Amniotic epithelial cell (primary cell): ENCODE measurements at places on chromosomes 1 and 21.

- DNase-seq, result no peak
These were observed 42.2 kb downstream of the KCNK1 start for GRCh38 chr1:233656032-233656635.

DNA sequence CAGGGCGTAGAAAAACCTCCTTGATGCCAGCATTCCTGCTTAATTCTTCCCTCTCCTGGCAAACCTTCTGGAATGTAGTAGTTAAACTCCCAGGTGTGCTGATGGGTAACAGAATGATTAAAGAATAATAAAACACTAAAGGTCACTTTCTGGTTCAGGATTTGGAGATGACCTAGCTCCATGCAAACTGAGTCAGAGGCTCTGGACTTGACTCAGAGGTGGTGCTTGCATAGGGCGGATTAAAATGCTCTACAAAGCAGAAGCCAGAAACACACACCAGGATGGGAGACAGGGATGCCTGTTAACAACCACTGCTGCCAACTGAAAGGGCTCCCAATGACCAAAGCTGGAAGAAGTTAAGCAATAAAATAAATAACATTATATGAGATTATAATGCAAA is 41.5 kb downstream of the KRTAP19-8 start:
- DNase-seq, result no peak

DNA sequence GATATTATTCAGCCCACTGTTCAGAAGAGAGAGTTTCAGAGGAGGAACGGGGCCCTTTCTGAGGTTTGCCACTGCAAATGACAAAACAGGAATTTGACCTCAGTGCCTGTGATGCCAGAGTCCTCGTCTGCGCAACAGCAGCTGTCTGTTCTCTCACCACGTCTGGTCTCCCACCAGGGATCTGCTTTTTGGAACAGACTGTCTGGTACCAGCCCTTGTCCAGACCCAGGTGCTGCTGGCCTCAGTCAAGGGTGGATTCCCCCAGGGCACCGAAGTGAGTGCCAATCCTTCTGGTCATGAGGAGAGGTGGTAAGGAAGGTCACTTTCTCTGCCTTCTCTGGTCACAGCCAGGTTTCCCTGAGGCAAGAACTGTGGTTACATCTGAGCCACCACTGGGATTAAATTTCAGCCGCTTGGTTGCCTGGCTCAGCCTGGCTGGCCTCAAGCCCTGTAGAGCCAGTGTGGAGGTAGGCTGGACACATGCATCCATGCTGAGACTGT is 2.3 kb upstream of the BCAN start:
- DNase-seq, result no peak

GRCh38 chr1:59971464-59971911 is 44.9 kb upstream of the CYP2J2 start:
- peak; percentile 23 for DNase-seq

DNA sequence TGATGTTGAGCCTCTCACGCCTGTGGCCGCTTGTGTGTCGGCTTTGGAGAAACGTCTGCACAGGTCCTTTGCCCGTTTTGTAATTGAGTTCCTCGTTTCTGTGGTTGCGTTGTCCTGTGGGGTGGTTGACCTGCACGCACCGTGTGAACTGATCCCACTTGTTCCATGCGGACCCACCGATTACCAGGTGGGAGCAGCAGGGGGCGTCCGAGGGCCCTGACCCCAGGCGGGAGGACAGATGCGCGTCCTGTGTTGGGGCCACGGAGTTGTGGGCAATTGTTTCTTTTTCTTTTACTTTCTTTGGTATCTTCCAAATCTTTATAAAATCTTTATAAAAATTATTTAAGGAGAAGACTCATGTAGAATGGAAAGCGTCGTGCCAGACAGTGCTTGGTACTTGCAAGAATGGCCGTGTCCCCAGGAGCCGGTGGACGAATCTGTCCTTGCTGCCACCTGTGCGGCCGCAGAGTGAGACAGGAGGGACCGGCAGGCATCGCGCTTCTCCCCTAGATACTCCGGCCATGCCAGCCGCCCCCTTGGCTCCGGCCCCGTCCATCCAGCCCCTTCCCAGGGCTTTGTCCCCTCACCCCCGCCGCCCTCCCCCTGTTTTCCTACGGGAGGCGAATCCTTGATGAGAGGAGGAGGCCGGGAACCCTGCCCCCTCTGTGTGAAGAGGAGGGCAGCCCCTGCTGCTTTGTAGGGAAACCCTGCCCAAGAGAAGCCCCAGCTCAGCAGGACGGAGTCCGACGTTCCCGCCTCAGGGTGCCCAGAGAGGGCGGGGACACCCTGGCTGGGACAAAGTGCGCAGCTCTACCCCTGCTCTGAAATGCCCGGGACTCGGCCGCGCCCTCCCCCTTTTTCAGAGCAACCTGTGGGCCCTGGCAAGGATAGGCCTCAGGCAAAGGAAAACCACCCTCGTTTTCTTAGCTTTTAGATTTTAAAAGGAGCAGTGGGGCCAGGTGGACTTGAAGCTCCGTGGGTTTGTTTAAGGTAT is 41.7 kb downstream of the PRKCZ start:
- DNase-seq, result peak; percentile 8

DNA sequence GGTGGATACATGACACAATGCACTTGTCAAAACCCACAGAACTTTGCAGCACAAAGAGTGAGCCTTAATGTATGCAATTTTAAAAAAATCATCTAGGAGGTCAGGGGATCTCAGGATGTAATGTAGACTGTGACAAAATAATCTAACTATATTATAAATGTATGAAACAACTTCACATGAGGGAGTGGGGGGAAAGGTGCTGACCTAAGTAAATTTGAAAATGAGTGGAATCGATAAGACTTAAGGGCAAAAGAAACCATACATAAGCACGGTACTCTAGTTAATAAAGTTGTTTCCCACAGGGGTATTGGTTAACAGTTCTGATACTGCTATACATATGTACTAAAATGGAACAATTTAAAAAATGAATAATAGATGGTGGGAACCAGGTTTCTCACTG is 64.7 kb downstream of the PRPF38A start:
- DNase-seq, result no peak

DNA sequence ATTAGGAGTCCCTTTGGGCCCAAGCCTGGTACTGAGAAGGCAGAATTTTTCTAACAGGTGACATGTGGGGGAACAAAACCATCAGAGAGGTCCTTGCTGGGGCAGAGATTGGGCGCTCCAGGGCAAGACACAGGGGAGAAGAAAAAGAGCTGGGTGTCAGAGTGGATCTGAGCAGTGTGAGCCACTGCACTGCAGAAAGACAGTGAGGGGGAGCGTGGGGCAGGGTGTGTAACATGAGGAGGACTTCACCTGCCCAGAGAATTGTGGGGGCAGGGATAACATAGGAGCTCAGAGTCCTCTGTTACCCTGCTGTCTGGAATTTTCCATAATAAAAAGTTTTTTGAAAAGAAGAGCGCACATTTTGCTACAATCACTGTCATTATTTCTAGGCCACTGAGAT is 25.5 kb upstream of the CSF3R start:
- no peak for DNase-seq

DNA sequence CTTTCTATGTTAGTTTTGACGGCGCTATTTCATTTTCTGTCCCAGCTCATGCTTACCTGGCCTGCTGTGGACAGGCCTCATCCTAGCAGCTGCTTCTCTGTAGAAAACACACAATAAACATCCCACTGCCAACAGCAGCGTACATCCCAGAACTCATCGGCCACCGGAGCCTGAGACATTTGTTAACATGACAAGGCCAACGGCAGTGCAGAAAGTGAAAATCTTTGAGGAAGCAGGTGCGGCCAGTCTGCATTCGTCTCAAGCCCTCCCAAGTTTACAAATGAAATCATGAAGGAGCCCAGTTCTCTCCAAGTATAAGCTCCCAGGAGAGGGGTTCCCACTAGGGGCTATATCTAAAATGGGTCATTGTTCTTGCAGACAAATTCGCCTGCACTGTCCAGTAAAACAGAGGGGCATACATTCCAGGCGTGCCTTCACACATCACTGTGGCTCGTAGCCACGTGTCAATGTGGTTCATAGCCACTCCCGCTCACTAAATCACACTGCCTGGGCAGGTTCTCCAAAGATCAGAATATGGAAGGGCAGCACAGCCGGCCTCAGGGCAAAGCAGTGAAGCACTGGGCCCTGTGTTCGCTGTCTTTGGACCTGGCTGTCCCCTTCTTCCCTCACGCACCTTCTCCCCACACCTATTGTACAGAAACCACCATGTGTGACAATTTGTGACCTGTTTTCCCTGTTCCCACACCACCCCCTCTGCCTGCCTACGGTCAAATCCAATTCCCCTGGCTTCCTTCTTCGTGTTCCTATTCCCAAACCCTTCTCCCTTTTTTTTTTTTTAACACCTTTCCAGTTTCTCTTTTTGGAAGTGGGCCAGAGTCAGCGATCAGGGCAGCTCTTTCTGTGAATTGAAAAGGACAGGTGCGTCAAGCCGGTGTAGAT is 27.0 kb upstream of the ABCG1 start:
- DNase-seq, result peak; percentile 29

DNA sequence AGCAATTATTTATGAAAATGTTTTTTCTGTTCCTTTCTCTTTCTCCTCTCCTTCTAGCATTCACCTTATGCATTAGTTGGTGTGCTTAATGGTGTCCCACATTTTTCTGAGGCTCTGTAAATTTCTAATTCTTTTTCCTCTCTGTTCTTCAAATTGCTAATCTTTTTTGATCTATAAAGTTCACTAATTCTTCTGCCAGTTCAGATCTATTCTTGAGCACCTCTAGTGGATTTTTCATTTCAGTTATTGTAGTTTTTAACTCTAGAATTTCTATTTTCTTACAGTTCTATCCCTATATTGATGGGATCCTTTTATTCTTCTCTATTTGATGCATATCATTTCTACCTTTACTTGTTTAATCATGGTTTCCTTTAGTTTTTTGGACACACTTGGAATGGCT is 22.4 kb downstream of the CFAP57 start:
- no peak for DNase-seq

- no peak for DNase-seq
These were observed 51.2 kb downstream of the WLS start for GRCh38 chr1:68181165-68181556.

DNA sequence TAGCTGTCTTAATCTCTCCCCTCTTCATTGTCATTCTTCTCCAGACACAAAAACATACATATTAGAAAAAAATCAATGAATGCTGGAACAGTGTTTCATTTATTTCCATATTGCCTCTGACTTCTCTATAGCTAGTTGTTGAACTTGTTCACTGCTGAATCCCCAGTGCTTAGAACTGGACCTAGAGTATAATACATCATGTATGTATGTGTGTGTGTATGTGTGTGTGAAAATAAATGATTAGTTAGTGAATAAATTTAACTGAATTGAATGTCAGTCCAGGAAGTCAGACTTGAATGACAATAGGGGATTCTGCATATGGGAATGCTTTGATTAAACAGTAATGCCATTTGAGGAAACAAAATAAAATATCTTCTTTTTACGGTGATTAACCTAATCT is 36.4 kb downstream of the FMO3 start:
- DNase-seq, result no peak

GRCh38 chr1:198203434-198203833 is 46.6 kb downstream of the NEK7 start:
- DNase-seq, result no peak

- DNase-seq, result no peak
These were observed 2.2 kb downstream of the RIPPLY3 start for GRCh38 chr21:37008724-37009123.

- DNase-seq, result no peak
These were observed 352.1 kb downstream of the MATN1 start for GRCh38 chr1:30371179-30371788.

DNA sequence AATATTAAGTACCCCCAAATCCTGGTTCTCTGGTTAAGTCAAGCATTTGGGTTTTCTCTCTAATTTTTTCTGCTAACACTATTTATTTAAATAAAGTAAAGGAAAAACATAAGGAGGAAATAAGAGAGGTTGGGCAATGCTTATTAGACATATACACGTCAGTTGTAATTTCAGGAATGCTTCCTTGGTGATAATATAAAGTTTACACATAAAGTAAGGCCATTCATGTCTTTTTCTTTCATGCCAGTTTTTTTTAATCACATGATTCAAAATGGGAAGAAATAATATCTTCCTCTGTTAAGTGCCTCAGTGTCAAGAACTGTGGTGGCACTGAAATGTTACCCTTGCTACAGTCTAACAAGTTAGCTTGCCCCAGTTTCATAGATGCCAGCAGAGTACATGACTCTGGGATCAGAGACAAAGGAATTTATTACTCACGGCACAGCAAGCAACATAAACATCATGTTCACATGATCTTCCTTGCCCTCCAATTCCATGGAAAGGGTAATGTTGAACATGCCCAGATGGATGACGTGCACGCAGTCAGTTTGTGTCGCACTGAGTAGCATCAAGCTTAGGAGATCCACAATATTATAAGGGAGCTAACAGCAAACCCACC is 184.9 kb downstream of the PLA2G4A start:
- DNase-seq, result peak; percentile 41

GRCh38 chr1:209395169-209395568 is 188.3 kb upstream of the CAMK1G start:
- DNase-seq, result no peak

GRCh38 chr1:1240822-1241587 is 5.5 kb downstream of the C1QTNF12 start:
- DNase-seq, result peak; percentile 21

- DNase-seq, result peak; percentile 67
These were observed 3.7 kb downstream of the CD52 start for GRCh38 chr1:26321315-26322041.

DNA sequence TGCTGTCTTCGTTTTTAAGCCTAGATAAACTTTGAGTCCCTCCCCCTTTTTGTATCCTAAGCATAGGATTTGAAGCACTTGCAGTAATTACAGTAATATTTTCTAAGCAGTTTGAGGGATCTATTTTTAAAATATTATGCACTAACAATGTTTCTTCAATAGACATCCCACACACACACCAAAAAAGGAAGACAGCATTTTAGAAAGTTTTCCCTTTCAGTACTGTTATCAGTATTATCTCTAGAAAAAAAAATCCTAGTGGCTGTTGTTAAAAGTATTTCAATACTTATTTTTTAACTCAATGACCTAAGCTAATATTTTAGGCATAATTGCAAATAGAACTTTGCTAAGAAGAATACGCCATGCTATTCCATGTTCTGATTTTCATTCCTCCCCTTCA is 15.1 kb downstream of the MCOLN3 start:
- no peak for DNase-seq

DNA sequence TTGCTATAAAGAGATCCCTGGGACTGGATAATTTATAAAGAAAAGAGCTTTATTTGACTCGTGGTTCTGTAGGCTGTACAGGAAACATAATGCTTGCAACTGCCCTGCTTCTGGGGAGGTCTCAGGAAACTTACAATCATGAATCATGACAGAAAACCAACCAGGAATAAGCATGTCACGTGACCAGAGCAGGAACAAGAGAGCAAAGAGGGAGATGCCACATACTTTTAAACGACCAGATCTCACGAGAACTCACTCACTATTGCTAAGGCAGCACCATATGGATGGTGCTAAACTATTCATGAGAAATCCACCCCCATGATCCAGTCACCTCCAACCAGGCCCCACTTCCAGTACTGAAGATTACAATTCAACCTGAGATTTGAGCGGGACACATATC is 49.8 kb upstream of the RCC1 start:
- peak; percentile 85 for DNase-seq

DNA sequence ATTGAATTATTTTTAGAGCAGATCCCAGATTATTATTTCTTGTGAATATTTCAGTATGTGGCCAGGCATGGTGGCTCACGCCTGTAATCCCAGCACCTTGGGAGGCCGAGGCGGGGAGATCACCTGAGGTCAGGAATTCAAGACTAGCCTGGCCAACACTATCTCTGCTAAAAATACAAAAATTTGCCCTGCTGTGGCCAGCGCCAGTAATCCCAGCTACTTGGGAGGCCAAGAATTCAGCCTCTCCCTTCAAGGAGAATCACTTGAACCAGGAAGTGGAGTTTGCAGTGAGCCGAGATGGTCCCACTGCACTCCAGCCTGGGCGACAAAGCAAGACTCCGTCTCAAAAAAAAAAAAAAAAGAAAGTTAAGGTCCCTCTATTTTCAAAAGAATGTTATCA is 4.3 kb downstream of the OSBPL9 start:
- DNase-seq, result no peak
